Stomach (tissue), 19 donors: ENCODE measurements at places on chromosomes 2 and 18. TPM values are rescaled to one million over a fixed set of nuclear protein-coding genes. Genes with fewer than 3 reads are reported as not detected.

GRCh38 chr2:133655610-133656009 lies 87.3 kb upstream of the NCKAP5 start:
- no peak overlapping the region for H3K4me3 ChIP-seq
- no peak for DNase-seq
- no peak overlapping the region for H3K27ac ChIP-seq
- peaks cover 5% of the 10 kb centered on the region for H3K4me1 ChIP-seq
- no peaks in the 10 kb centered on the region for H3K36me3 ChIP-seq

- H3K27me3 ChIP-seq, result no peaks in the 10 kb centered on the region
- H3K27ac ChIP-seq, result no peak overlapping the region
- no peak overlapping the region for H3K4me3 ChIP-seq
- H3K4me1 ChIP-seq, result no peaks in the 10 kb centered on the region
These were observed 65.3 kb downstream of the ZC3H6 start for GRCh38 chr2:112340475-112341267.

DNA sequence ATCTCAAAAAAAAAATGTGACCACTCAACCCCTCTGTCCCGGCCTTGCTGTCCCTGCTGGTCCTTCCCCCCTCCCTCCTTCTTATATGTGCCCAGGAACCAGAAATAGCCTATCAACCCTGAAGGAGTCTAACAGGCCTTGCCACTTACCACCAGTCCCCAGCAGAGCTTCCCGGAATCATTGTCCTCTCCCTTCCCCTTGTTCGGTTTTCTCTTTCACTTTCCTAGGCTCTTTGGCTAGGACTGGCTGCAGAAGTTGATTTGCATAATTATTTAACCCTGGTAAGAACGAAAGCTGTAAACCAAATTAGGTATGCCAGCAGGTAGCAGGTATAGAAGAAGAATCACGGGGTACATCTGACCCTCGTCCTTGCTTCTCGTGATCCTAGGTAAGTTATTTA lies 72.6 kb upstream of the ZNF532 start:
- H3K4me3 ChIP-seq, result no peak overlapping the region
- H3K27me3 ChIP-seq, result no peaks in the 10 kb centered on the region
- no peaks in the 10 kb centered on the region for H3K36me3 ChIP-seq
- no peak for DNase-seq
- H3K4me1 ChIP-seq, result peaks cover 22% of the 10 kb centered on the region

DNA sequence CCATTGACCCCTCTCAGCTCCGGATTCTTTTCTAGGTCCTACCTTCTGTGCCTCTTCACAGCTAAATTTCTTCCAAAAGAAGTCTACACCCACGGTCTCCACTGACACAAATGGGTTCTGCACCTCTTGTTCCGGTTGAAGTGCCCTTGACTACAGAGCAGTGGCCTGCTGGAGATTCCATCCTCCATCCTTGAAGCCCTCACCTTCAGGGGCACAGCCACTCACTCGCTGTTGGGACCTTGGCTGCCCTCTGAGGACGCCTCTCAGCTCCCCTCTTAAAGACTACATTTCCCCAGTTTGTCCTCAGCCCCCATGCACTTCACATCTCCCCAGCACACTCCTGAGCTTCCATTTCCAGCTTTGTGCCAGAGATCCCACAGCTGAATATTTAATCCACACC lies 226.3 kb downstream of the ATAD2B start:
- H3K4me3 ChIP-seq, result no peak overlapping the region
- DNase-seq, result no peak
- peaks cover 6% of the 10 kb centered on the region for H3K4me1 ChIP-seq

DNA sequence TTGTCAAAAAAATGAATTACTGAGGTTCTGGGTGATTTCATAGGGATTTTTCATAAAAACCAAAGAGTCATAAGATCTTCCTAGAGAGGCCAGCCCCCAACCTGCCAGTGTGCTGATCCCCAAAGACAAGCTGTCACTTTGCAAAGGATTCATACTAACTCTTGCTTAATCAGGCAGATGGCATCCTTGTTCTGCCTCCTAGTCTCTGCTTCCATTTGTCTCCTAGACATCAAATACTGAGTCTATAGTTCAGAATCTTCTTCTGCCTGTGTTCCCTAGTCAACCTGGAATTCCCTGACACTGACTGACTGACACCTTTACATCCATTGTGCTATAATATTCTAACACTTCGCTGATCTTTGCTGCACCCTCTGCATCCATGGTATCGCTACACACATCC lies 84.9 kb downstream of the SLC8A1 start:
- no peaks in the 10 kb centered on the region for H3K27me3 ChIP-seq
- DNase-seq, result no peak
- no peaks in the 10 kb centered on the region for H3K36me3 ChIP-seq
- no peak overlapping the region for H3K27ac ChIP-seq

DNA sequence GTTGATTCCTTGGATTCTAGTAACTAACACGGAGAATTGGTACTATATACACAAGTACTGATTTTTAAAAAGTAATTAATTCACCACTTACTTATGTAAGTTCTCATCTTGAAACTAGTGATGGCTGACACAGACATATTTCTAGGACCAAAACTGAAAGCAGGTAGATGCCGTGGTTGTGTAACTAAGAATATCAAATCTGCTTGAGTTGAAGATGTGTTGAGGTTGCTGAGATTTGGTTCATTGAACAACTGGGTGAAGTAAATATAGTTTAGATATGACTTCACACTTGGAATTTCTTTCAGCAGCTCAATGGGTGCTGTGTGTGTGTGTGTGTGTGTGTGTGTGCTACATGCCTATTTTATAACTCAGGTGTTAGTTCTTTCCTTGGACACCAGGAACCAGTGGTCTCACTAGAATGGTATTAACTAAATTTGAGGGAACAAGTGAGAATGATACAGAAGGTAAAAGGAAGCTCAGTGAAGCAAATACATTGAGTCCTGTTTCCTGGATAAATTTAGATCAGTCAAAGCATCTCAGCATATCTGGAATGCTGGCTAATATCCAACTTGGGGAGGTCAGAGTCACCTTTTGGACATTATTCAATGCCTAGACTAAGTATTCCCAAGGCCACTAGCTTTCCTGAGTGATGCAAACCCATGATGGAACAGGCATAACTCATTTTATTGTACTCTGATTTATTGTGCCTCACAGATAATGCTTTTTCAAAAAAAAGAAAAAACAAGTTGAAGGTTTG lies 110.7 kb upstream of the ZEB2 start:
- no peak overlapping the region for H3K27ac ChIP-seq
- no peaks in the 10 kb centered on the region for H3K27me3 ChIP-seq
- no peaks in the 10 kb centered on the region for H3K36me3 ChIP-seq

DNA sequence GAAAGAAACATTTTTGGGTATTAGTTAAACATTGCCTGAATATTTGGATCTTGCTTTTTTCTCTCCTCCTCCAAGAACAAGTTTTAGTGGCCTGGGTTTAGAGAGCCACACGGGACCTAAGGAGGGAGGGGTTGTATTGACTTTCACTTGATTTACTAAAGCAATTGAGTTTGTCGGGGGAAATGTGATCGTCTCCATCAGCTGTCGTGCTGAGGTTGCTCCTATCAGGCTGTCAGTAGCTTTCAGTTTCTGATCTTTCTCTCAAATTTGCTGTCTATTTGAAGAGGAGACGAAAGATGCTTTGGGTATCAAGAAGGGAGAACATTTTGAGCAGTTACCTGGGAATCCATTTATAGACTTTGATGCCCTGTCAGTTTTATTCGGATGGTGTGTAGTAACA lies 106.0 kb downstream of the SETBP1 start:
- H3K27ac ChIP-seq, result no peak overlapping the region
- no peaks in the 10 kb centered on the region for H3K36me3 ChIP-seq
- no peaks in the 10 kb centered on the region for H3K27me3 ChIP-seq
- H3K4me3 ChIP-seq, result no peak overlapping the region
- DNase-seq, result no peak

GRCh38 chr2:176424746-176425145 lies 155.5 kb downstream of the MTX2 start:
- no peak overlapping the region for H3K27ac ChIP-seq
- peaks cover 3% of the 10 kb centered on the region for H3K4me1 ChIP-seq
- DNase-seq, result no peak
- no peaks in the 10 kb centered on the region for H3K27me3 ChIP-seq
- H3K36me3 ChIP-seq, result no peaks in the 10 kb centered on the region
- H3K4me3 ChIP-seq, result no peak overlapping the region

GRCh38 chr18:79851489-79851888 lies 53.8 kb downstream of the KCNG2 start:
- no peaks in the 10 kb centered on the region for H3K36me3 ChIP-seq
- H3K27ac ChIP-seq, result no peak overlapping the region
- H3K27me3 ChIP-seq, result peaks cover 24% of the 10 kb centered on the region
- H3K4me1 ChIP-seq, result peaks cover 2% of the 10 kb centered on the region
- DNase-seq, result no peak

DNA sequence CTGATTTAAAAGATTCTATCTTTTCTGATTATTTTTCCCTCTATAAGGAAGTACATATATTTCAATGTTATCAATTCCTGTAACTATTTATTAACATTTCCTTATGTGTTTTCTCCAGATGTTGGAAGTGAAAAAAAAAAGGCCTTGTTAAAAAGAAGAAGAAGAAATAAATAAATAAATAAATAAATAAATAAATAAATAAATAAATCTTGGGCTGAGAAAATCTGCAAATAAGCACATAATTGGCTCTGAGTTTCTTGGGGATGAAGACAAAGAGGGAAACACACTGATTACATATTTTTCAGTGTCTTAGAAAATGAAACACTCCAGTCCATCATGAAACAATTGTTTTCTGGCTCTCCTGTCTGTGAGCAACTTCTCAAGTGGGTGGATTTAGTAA lies 21.1 kb upstream of the MBOAT2 start:
- no peak overlapping the region for H3K4me3 ChIP-seq
- H3K4me1 ChIP-seq, result no peaks in the 10 kb centered on the region
- H3K36me3 ChIP-seq, result no peaks in the 10 kb centered on the region
- H3K27me3 ChIP-seq, result no peaks in the 10 kb centered on the region
- DNase-seq, result no peak

DNA sequence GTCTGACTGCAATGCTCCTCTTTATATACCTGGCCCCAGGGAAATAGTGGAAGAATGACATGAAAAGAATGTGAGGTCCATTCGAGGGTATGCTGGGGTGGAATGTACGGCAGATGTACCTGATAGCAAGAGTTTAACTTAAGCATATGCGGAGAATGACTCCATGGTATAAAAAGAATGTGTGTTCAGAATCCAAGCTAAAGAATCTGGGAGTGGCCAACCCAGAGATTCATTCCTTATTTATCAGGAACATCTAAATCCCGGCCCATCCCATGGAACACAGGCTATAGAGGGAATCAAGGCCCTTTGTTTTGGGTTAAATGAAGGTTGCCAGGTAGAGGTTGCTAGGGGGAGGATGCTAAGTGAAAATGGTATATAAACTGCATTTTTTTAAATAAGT lies 150.0 kb downstream of the ZNF385B start:
- no peaks in the 10 kb centered on the region for H3K36me3 ChIP-seq
- H3K4me1 ChIP-seq, result no peaks in the 10 kb centered on the region
- no peak overlapping the region for H3K27ac ChIP-seq

GRCh38 chr2:29326926-29327325 lies 211.7 kb downstream of the CLIP4 start:
- no peaks in the 10 kb centered on the region for H3K27me3 ChIP-seq
- no peaks in the 10 kb centered on the region for H3K4me1 ChIP-seq
- no peak overlapping the region for H3K27ac ChIP-seq
- no peak for DNase-seq
- H3K4me3 ChIP-seq, result no peak overlapping the region
- no peaks in the 10 kb centered on the region for H3K36me3 ChIP-seq

DNA sequence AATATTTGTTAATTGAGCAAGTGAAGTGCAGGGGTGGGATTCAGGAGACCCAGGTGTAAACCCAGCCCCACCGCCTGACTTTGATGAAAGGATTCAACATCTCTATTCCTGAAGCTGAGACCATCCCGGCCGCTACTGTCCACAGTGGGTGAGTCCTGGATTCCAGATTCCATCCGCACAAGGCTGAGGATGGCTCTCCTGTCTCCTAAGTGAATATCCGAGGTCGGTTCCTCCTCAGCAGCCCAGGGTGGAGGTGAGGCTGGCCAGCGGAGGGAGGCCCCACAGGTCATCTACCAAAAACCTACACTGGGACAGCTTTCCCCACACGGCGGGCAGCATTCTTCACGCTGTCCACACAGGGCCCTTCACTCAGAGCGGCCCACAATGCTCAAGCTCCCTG lies 57.6 kb downstream of the ACKR3 start:
- no peaks in the 10 kb centered on the region for H3K36me3 ChIP-seq
- H3K4me1 ChIP-seq, result peaks cover 26% of the 10 kb centered on the region
- DNase-seq, result no peak
- no peaks in the 10 kb centered on the region for H3K27me3 ChIP-seq
- no peak overlapping the region for H3K4me3 ChIP-seq

DNA sequence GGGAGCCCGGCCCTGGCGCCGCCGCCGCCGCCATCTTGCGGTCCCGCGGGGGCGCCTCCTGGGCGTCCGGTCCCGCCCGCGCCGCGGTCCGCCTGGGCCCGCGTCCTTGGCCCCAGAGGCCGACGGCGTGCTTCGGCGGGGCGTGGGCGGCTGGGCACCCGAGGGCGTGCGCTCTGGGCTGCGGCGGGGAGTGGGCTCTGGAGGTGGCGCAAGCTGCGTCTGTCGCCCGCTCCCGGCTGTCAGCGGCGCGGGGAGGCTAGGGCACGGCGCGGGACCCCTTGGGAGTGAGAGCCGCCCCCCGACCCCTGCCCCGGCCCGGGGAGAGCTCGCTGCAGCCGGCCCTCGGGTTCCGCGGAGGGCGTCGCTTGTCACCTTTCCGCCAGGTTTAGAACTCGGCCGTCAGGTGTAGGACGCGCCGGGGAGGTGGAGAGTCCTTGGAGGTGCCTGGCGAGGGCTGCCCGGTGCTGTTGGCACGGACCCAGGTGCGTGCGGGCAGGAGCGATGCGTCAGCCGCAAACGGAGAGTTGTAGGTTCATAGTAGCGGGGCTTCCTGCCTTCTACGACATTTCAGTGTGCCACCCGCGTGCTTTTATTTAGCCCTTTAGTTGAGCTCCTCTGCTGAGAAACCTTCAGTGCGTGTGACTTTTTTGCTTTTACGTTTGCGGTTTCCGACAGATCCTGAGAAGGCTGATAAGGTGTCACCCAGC lies 921 bp downstream of the VAPA start:
- DNase-seq, result peak; percentile 88

GRCh38 chr18:9140381-9140780 lies 3.8 kb downstream of the ANKRD12 start:
- no peaks in the 10 kb centered on the region for H3K36me3 ChIP-seq
- H3K27ac ChIP-seq, result peak overlapping the region; percentile 95
- DNase-seq, result no peak
- H3K27me3 ChIP-seq, result no peaks in the 10 kb centered on the region

IL36G gene
- total RNA-seq, result not detected

GALR1 gene
- total RNA-seq, result 0.55 TPM

RAB6C gene
- total RNA-seq, result 0.18 TPM

RPRM gene
- total RNA-seq, result not detected

UPP2 gene
- not detected for total RNA-seq

MRPL30 gene
- 97.4 TPM for total RNA-seq

OTOS gene
- total RNA-seq, result not detected

CRYGD gene
- not detected for total RNA-seq
